T-cell (primary cell): ENCODE measurements at places on chromosomes 2 and 18.

DNA sequence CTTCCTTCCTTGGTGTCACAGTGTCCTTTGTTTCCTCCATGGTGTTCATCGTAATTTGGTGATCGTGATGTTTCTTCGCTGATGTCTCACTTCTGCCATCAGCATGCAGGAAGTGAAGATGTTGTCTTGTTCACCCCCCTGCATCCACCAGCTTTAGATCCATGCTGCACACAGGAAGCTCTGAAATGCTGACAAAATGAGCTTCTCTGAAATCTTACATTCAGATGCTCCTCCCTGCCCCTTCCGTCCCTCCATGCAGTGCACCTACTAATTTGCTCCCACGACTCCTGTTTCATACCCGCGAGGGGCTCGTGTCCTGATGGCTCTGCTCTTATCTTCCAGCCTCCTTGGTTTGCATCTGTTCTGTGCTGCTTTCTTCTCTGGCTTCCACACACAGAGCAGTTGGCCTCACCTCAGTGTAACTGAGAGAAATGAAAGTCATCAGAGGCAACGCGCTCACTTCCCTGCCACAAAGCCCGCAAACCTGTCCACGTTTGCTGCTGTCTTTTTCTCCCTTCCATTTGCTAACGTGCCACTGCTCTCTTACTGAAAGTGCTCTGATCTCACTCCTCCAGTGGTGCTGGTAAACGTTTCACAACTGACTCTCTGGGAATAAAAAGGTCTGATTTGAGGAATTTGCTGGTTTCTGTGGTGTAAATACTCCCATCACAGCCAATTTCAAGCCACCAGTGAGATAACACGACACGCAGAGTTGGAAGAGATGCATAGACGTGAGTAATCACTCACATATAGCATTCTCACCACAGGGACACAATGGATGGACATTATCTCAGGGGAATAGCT is 41.0 kb upstream of the MGAT4A start:
- peak; percentile 55 for DNase-seq
- H3K4me1 ChIP-seq = peaks cover 60% of the 10 kb centered on the region
- no peaks in the 10 kb centered on the region for H3K27me3 ChIP-seq
- H3K36me3 ChIP-seq = no peaks in the 10 kb centered on the region

GRCh38 chr2:223779877-223780276 is 57.5 kb downstream of the AP1S3 start:
- no peak overlapping the region for H3K4me3 ChIP-seq
- H3K27me3 ChIP-seq = no peaks in the 10 kb centered on the region
- DNase-seq = no peak
- H3K4me1 ChIP-seq = no peaks in the 10 kb centered on the region

- no peaks in the 10 kb centered on the region for H3K27me3 ChIP-seq
- no peak overlapping the region for H3K27ac ChIP-seq
- no peaks in the 10 kb centered on the region for H3K4me1 ChIP-seq
- no peak overlapping the region for H3K4me3 ChIP-seq
- H3K36me3 ChIP-seq = no peaks in the 10 kb centered on the region
- DNase-seq = no peak
Measured at GRCh38 chr2:166302036-166302435, 73.7 kb downstream of the SCN9A start.

DNA sequence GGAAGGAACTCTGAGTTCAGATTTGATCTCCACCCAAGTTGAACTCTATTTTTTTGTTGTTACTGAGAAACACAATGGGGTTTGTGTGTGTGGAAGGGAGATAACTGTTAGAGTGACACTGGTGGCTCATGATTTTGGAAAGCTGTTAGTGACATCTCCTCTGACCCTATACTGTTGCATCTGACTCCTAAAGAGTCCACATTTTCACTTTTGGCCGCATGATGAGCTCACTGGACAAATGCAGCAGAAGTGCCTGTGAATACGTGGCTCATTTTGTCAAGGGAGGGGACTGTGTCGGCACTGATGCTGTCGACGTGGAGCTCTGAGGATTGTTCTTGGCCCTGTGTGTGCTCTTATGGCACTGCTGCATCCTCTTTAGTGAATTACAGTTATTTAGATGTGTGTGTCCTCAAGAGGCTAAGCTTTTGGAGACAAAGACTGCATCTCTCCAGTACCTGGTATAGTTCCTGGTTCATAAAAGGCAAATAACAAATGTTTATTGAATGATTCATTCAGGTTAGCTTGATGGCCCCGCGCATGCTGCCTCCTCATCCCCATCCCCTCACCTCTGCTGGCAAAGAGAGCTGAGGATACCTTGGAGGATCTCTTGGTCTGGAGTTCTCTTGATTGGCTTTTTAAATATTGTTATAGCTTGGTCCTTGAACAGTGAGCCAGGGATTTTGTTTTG is 135.4 kb downstream of the PHLPP1 start:
- H3K4me3 ChIP-seq = no peak overlapping the region
- no peaks in the 10 kb centered on the region for H3K36me3 ChIP-seq
- H3K27me3 ChIP-seq = no peaks in the 10 kb centered on the region
- H3K4me1 ChIP-seq = no peaks in the 10 kb centered on the region

DNA sequence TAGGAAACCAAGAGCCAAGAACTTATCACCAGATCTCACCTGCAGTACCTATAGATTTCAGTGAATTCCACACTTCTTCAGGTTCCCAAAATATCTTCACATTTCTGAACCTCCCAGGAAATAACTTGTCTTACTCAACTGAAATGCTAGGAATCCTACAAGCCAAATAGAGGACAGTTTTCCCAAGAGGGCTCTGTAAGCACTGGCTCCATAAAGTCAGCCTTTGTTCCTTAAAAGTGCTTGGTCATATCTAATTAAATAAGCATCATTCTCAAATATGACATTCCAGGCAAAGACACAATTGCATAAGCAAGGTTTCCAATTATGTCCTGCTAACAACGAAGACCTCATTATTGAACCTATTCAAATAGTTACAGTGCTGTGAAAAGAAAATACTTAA is 154.6 kb upstream of the MGAT5 start:
- no peaks in the 10 kb centered on the region for H3K36me3 ChIP-seq
- no peak overlapping the region for H3K27ac ChIP-seq
- no peaks in the 10 kb centered on the region for H3K4me1 ChIP-seq
- no peaks in the 10 kb centered on the region for H3K27me3 ChIP-seq

DNA sequence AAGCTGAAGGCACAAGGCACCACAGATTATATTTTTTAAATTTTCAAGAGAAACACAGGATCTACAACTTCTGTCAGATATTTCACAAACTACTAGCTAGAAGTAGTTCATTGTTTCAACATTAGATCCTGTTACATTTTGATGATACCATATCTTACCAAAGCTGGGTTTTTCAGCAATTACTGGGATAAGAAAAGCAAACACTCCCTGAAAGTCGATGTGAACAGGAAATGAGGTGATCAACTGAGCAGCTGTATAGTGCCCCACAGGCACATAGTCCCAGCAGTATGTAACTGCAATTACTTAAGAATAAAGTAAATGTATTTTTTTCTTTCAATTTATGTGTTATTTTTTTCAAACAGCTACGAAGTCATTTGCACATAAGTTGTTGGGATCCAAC is 103.5 kb downstream of the DNER start:
- no peak overlapping the region for H3K27ac ChIP-seq
- H3K4me3 ChIP-seq = no peak overlapping the region
- H3K4me1 ChIP-seq = no peaks in the 10 kb centered on the region
- H3K27me3 ChIP-seq = no peaks in the 10 kb centered on the region
- no peak for DNase-seq
